ENCODE measurements at places on chromosomes 1 and 21. TPM values are rescaled to one million over a fixed set of nuclear protein-coding genes. Genes with fewer than 3 reads are reported as not detected.

The OR4F16 gene
- total RNA-seq, result not detected

The BRINP2 gene
- not detected for total RNA-seq

DNA sequence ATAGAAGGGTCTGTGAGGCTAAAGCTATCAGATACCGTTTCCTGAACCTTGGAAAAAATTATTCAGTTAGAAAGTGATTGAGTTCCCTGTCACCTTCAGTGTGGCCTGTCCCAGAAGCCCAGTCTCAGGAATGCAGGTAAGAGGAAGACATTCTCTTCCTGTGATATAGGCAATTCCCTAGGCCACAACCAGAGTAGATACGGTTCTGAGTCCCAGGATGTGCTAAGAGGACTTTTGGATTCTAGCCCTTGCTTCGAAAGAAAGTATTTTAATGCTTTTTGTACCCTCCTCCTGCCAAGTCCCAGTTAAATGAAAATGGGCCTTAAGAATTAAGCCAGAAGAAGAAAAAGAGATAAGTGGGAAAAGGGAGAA, 313.5 kb upstream of the PLXNA2 start:
- no peak for DNase-seq

DNA sequence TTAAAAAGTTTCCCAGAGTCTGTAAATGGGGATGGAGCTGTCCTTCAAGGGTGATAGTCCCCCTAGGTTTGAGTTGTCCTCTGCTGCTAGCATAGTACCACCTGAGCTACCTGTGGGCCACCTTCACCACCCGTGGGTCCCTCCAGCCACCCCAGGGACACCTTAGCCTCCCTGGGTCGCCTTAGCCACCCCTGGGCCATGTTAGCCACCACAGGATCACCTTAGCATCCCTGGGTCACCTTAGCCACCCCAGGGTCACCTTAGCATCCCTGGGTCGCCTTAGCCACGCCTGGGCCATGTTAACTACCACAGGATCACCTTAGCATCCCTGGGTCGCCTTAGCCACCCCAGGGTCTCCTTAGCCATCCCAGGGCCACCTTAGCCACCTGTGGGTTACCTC, 67.1 kb downstream of the ADARB1 start:
- DNase-seq, result no peak

The FCRL1 gene
- not detected for total RNA-seq

GRCh38 chr1:165490175-165490574, 45.2 kb upstream of the RXRG start:
- no peak for DNase-seq

DNA sequence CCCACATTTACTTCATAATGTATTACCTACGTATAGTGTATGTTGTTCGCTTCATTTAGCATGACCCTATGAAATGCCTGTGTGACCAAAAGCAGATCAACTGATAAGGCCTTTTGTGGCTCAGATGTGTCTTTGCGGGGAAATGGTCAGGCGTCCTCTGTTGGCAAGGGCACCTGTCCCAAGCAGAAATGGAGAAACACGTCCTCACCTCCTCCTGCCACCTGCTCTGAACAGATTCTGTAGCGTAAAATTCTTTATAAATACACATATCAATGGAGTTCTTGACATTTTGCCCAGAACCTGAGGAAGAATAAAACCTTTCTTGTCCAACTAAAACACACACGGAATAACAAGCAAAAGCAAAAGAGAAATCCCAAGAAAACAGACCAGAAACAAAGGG, 417.9 kb downstream of the KIF26B start:
- DNase-seq, result no peak

- DNase-seq, result no peak
These were observed 70.7 kb downstream of the C1orf21 start for GRCh38 chr1:184457500-184457899.

The KCNE1 gene
- 0.26 TPM for total RNA-seq

DNA sequence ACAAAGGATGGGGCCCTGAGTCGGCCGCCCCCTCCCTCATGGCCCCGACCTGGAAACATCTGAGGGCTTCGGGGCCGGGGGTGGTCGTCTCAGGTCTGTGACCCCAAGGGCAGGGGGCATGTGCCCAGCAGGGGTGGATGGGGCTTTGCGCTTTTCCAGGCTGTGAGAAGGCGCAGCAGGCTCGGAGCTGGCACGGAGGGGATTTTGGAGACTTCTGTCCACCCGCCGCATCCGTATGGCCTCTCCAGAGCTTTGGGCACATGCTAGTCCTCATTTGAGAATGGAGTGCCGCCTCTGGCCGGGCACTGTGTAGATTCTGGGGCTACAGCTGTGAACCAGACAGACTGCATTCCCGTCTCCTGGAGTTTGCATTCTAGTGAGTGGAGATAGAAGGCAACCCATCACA, 66.1 kb upstream of the WNT4 start:
- no peak for DNase-seq

DNA sequence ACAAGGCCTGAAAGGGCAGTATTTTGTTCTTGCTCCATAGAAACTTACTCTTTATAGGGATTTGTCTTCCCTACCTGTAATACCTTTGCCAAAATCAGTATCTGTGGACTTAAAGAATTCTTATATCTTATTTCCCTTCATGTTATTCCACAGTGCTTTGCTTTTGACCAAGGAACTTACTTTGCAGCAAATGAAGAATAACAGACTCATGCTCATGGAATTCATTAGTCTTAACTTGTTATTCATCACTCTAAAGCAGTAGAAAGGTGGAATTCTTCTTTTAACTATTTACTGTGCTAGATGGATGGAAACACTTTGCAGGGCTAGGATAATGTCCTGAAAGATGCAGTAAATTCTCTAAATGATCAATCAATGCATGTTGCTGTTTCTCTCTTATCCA, 45.9 kb downstream of the DUSP10 start:
- DNase-seq, result peak; percentile 47

- no peak for DNase-seq
These were observed 10.1 kb upstream of the GNG12 start for GRCh38 chr1:67843331-67843730.

The LORICRIN gene
- not detected for total RNA-seq

DNA sequence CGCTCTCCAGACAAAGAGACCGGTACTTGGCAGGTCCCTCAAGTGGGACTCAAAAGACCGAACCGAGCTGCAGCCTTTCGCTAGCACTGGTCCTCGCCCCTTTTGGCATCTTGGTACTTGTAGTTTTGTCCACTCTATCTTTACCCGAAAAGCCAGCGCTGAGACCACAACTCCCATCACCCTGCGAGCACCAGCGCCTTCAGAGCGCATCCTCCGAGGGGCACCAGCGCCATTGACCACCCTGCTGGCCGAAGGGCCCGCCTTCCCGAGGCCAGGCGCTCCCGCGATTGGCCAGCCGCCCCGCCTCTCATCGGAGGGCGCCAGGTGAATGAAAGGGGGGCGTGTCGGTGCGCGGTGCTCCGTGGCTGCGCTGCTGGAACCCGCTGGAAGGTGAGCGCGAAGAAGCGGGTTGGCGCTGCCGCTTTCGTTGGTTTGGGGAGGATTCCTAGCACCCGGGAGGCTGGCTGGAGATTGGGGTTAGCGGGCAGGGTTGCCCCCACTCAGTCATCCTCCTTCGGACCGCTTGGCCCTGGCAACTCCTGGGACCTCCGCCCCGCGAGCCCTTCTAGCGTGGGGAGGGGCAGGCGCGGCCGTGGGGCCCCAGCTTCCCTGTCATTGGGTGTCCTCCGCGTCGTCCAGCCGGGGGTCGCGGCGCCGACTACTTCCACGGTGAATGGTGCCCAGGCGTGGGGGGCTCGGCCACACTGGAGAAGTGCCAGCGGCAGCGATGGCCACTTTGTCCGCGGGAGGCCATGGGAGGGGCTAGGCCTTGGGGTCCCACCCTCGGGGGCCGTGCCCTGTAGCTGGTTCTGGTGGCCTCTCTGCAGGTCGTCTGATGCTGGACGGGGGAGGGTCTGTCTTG, at the start of gene ZBTB8B:
Gene ZBTB8B, plus strand, starts transcription at position 357 of the 862 bp plus-strand sequence. CDS start 5,553 bp downstream, outside the sequence.
- DNase-seq, result peak; percentile 35

The RAP1GAP gene
- total RNA-seq, result 1.1 TPM

DNA sequence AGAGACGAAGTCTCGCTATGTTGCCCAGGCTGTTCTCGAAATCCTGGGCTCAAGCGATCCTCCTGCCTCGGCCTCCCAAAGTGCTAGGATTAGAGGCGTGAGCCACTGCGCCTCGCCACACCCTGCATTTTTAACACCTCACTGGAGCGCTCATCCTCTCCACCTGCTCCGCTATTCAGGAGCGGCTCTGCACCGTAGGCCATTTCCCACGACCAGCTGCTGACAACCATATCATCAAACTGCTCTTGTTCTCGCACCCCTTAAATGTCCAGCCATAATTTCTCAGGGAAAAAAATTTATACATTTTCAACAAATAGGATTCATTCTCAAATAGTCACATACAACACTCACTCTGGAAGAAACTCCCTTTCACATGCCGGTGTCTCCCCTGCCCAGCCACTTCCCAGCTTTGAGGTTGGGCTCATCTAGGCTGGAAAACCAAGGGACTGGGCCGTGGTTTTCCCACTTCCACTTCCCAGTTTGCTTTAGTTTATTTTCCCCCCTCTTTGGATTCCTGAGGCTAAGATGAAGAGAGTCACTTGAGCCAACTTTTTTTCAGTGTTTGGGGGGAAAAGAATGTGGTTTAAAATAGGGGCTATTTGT, 639 bp upstream of the IPO9 start:
- no peak for DNase-seq

DNA sequence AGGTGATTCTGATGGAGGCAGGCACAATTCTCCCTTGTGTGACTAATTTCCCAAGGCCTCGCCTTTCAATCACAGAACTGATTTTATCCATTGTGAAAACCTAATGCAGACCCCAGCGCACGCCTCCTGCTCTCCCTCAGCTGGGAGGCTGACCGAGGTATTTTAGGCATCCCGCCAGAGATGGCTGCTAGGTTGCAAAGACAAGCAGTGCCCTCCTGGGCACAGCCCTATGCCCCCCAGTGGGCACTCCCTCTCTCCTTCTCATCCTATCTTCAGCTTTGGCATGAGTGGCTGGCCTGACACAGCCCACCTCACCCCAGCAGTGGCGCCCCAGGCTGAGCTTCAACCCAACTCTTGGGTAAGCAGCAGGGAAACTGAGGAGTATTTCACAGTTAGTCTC, 24.2 kb upstream of the ZNF648 start:
- DNase-seq, result no peak

DNA sequence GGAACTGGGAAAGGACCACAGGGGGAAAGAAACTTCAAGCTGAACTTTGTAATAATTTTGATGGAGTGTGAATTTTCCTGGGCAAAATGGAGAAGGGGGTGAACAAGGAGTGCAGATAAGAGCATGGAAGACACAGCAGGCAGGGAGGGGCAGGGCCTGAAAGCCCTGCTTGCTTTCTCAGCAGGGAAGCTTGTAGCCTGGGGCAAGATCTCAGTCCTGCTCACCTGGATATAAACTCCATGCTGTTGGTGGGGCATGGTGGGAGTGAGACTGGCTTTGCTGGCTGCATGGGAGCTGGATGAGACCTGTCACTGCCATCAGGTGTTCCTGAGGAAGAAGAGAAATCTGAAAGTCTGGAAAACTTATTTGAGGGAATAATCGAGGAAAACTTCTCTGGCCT, 58.7 kb upstream of the RC3H1 start:
- DNase-seq, result no peak

GRCh38 chr1:25583519-25584370, 32.8 kb upstream of the MAN1C1 start:
- no peak for DNase-seq

The GJB3 gene
- 136 TPM for total RNA-seq

DNA sequence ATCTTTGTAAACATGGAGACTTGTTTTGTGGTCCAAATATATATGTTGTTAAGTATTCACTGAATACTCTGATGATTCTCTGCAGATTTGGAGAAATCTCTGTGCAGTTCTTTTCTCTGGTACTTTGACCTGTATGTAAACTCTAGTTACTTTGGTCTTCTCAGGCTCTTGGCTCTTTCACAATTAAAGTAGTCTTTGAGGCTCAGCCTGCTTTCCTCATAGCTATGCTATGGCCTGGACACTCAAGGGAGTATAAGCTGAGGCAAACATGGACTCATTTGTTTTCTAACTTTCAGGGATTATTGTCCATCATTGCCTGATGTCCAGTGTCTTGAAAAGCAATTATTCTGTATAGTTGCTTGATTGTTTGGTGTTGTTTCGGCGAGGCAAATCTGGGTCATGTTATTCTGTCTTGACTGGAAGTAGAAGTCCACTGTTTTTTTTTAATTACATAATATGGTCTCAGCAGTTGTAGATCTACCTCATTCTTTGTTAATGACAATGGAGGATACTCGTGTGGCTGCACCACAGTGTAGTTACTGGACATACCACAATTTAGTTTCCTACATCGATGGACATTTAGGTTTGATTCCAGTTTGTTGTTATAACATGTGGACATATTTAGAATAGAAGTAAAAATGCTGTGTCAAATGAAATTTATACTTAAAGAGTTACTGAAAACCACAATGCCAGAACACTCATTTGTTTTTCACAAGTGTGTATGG, 9.2 kb downstream of the PTBP2 start:
- no peak for DNase-seq

DNA sequence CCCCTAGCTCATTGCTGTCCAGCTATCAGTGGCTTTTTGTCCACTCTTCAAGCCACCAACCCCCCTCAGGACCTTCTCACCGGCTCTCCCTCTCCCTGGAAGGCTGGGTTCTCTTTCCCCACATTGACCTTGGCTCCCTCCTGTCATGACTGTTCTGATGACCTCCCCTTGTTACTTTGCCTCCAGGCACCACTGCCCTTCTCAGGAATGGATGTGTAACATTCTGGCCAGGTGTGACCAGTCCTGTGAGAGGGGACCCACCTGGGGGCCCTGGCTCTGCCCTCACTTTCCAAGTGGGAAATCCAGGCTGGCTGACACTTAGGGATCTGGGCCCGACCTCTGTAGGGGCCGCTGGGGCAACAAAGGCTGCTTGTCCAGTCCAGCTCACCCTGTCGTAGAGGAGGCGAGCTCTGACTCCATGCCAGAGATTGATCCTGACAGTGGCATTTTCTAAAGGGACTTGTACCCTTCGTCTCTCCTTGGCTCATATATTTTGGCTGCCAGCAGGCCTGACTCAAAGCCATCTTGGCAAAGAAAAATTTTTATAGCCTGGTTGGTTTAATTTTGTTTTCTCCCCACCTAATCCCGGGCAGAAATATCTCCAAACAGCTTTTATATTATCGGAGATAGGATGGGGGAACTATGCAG, 37.9 kb upstream of the USP24 start:
- no peak for DNase-seq

GRCh38 chr1:167330601-167331293, 110.1 kb downstream of the POU2F1 start:
- DNase-seq, result no peak

GRCh38 chr1:7581754-7582459, 189.2 kb upstream of the VAMP3 start:
- no peak for DNase-seq

The RHD gene
- total RNA-seq, result not detected

The SPRR2A gene
- total RNA-seq, result 1.3 TPM

DNA sequence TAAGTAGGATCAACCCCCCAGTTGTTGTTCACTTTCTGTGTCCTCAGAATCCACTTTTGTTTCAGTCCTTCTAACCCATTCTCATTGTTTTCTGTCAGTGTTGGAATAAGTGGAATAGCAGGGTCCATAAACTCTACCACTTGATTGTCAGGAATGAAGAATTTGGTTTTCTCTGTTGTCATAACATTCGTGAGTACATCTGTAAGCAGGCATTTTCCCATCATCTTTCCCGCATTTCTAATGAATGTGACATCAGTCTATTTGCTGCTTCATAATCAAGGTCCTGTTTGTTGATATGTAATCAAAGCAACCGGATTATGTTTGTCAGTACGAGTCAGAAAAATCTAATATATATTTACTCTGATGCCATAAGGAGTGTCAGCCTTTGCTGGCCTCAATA, 147.1 kb downstream of the KIF26B start:
- DNase-seq, result no peak

- no peak for DNase-seq
These were observed 57.5 kb downstream of the BCL9 start for GRCh38 chr1:147598621-147599361.
